Fibroblast of lung (primary cell): ENCODE measurements at places on chromosomes 6 and 20.
A peak's percentile ranks its signal among the peaks of the same experiment; 100 is the strongest.

- H3K27me3 ChIP-seq, result no peaks in the 10 kb centered on the region
- H3K27ac ChIP-seq, result no peak overlapping the region
- H3K36me3 ChIP-seq, result peaks cover 4% of the 10 kb centered on the region
Observed at GRCh38 chr6:35061102-35061615, 80.0 kb downstream of the TCP11 start.

GRCh38 chr6:112879920-112880413 is 532.8 kb downstream of the RFPL4B start:
- peak; percentile 18 for DNase-seq
- H3K27me3 ChIP-seq, result no peaks in the 10 kb centered on the region
- H3K4me1 ChIP-seq, result peaks cover 14% of the 10 kb centered on the region
- no peaks in the 10 kb centered on the region for H3K36me3 ChIP-seq
- H3K27ac ChIP-seq, result no peak overlapping the region
- H3K4me3 ChIP-seq, result no peak overlapping the region

- H3K27me3 ChIP-seq, result no peaks in the 10 kb centered on the region
- peaks cover 10% of the 10 kb centered on the region for H3K36me3 ChIP-seq
- no peak overlapping the region for H3K27ac ChIP-seq
- H3K4me1 ChIP-seq, result peaks cover 4% of the 10 kb centered on the region
- no peak for DNase-seq
- H3K4me3 ChIP-seq, result no peak overlapping the region
Observed at GRCh38 chr20:41063442-41063841, 34.8 kb downstream of the TOP1 start.

GRCh38 chr6:41055149-41055548 is 2.1 kb downstream of the APOBEC2 start:
- H3K36me3 ChIP-seq, result no peaks in the 10 kb centered on the region
- DNase-seq, result no peak
- H3K4me1 ChIP-seq, result no peaks in the 10 kb centered on the region

- H3K36me3 ChIP-seq, result no peaks in the 10 kb centered on the region
- H3K27me3 ChIP-seq, result no peaks in the 10 kb centered on the region
- DNase-seq, result no peak
- H3K4me3 ChIP-seq, result no peak overlapping the region
Observed at GRCh38 chr6:9675122-9675521, 739.8 kb downstream of the TFAP2A start.

DNA sequence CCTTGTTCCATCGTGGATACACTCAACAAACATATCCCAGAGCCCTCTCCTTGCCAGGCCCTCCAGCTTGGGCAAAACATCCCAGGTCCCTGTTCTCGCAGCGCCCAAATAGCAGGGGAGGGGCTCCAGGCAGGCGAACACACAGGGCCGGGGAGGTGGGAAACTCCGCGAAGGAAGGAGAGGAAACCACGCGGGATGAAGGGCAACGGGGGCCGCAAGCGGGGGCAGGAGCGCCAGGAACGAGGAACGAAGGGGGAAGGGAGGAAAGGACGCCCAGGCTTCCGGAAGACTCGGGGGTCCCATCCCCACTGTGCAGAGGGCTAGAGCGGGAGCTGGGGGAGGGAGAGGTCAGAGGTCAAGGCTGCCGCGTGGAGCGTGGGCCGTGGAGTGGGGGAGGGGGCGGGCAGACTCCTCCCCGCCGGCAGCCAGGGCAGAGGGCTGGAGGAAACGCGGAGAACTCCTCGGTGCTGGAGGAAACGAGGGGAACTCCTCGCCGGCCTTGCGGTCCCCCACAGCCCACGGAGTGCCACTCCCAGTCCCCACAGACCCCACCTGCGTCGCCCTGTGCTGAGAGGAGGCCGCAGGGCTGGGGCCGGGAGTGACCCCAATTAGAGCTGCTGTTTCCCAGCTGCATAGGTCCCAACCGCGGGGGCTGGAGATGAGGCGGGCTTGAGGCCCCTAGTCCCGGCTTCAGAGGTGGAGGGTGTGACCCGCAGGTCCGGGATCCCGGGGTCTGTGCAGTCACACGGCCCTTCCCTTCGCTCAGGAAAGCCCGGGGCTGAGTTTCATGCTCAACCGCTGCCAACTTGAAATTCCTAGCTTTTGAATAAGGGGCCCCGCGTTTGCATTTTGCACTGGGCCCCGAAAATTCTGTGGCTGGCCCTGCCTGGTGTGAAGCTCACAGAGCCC is 1.2 kb upstream of the RBM38 start:
- H3K4me1 ChIP-seq, result no peaks in the 10 kb centered on the region
- H3K36me3 ChIP-seq, result no peaks in the 10 kb centered on the region
- H3K4me3 ChIP-seq, result no peak overlapping the region
- H3K27me3 ChIP-seq, result no peaks in the 10 kb centered on the region

- no peak for DNase-seq
- H3K36me3 ChIP-seq, result no peaks in the 10 kb centered on the region
- no peaks in the 10 kb centered on the region for H3K27me3 ChIP-seq
- H3K4me3 ChIP-seq, result no peak overlapping the region
- peaks cover under 1% of the 10 kb centered on the region for H3K4me1 ChIP-seq
- no peak overlapping the region for H3K27ac ChIP-seq
Observed at GRCh38 chr6:139295901-139296300, 4.1 kb upstream of the TXLNB start.

DNA sequence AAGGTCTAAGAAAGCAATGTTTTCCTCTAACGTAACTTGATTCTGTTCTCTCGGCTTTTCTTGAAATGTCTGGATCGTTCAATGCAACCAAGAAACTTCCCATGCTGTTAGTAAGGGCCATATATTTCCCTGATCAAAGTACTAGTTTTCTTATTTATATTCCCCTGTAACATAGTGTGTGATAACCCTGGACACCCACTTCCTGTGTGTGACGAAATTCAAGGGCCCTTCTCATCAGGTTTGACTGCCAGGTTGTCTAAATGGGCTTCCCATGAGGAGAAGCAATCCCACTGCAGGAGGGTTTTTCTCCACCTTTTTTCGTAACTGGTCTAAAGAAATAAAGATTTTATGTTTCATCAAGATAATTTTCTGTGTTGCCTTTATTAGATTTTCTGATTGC is 102.6 kb upstream of the RPS6KA2 start:
- no peak for DNase-seq
- H3K27me3 ChIP-seq, result no peaks in the 10 kb centered on the region

DNA sequence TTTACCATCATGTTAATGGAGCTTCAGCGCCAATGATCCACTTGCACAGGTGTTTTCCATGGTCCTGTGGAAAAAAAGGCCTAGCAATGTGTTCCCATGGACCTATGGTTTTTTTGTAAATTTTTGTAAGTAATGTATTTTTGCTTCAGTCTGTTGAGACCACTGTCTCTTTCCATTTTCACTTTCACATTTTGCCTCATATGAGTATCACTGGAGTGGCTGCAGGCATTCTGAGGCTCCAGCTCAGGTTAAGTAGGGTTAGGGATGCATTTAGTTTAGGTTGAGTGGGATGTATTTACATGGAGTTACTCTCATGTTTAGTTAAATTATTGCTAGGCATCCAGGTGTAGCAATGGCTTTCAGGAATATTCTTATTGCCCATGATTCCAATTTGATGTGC is 19.2 kb upstream of the LMBRD1 start:
- no peaks in the 10 kb centered on the region for H3K4me1 ChIP-seq
- H3K27me3 ChIP-seq, result no peaks in the 10 kb centered on the region
- H3K4me3 ChIP-seq, result no peak overlapping the region
- DNase-seq, result no peak
- no peaks in the 10 kb centered on the region for H3K36me3 ChIP-seq

DNA sequence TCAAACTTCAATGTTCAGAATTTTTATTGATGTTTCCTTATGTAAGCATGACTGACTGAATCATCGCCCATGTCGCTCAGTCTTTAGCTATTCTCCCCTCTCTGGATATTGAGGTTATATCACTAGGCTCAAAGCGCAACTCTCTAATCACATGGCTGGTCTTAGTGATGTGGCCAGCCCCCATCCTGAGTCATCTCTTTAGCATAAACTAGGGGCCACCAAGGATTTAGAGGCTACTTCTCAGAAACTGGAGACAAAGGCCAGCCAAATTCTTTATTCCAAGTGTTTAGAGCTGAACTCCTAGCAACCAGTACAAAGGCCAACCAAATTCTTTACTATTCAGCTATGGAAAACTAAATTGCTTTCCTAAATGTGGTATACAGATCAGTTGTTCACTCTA is 61.4 kb downstream of the FAM135A start:
- no peaks in the 10 kb centered on the region for H3K4me1 ChIP-seq
- no peak overlapping the region for H3K4me3 ChIP-seq
- H3K27me3 ChIP-seq, result no peaks in the 10 kb centered on the region
- peak; percentile 43 for DNase-seq
- H3K36me3 ChIP-seq, result no peaks in the 10 kb centered on the region

GRCh38 chr6:83472767-83473166 is 39.6 kb upstream of the PRSS35 start:
- H3K27ac ChIP-seq, result no peak overlapping the region
- H3K4me1 ChIP-seq, result no peaks in the 10 kb centered on the region
- H3K27me3 ChIP-seq, result peaks cover 3% of the 10 kb centered on the region
- no peak for DNase-seq

DNA sequence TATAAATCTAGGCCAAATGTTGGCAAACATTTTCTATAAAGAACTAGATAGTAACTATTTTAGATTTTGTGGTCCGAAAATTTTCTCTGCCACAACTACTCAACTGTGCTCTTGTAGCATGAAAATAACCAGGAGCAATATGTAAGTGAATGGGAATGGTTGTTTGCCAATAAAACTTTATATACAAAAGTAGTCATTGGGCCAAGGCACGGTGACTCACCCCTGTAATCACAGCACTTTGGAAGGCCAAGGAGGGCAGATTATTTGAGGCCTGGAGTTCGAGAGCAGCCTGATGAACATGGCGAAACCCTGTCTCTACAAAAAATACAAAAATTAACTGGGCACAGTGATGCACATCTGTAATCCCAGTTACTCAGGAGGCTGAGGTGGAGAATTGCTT is 617.1 kb downstream of the EPM2A start:
- H3K27ac ChIP-seq, result no peak overlapping the region
- no peaks in the 10 kb centered on the region for H3K36me3 ChIP-seq
- no peak overlapping the region for H3K4me3 ChIP-seq
- no peak for DNase-seq
- no peaks in the 10 kb centered on the region for H3K4me1 ChIP-seq
- H3K27me3 ChIP-seq, result no peaks in the 10 kb centered on the region

GRCh38 chr20:652615-653109 is 338 bp downstream of the SRXN1 start:
- H3K27ac ChIP-seq, result peak overlapping the region; percentile 93
- H3K36me3 ChIP-seq, result peaks cover 20% of the 10 kb centered on the region
- peaks cover 11% of the 10 kb centered on the region for H3K4me1 ChIP-seq
- no peaks in the 10 kb centered on the region for H3K27me3 ChIP-seq
- peak; percentile 47 for DNase-seq

- no peak overlapping the region for H3K4me3 ChIP-seq
- no peaks in the 10 kb centered on the region for H3K27me3 ChIP-seq
- DNase-seq, result no peak
- H3K36me3 ChIP-seq, result no peaks in the 10 kb centered on the region
Observed at GRCh38 chr6:10272591-10272990, 142.3 kb downstream of the TFAP2A start.

GRCh38 chr20:60888771-60889170 is 363.3 kb upstream of the CDH4 start:
- DNase-seq, result no peak
- H3K4me1 ChIP-seq, result no peaks in the 10 kb centered on the region
- H3K27ac ChIP-seq, result no peak overlapping the region
- no peak overlapping the region for H3K4me3 ChIP-seq

- peaks cover 31% of the 10 kb centered on the region for H3K36me3 ChIP-seq
- no peaks in the 10 kb centered on the region for H3K27me3 ChIP-seq
- DNase-seq, result no peak
- no peak overlapping the region for H3K27ac ChIP-seq
- H3K4me3 ChIP-seq, result no peak overlapping the region
Observed at GRCh38 chr6:158778005-158778527, 41.1 kb downstream of the EZR start.

DNA sequence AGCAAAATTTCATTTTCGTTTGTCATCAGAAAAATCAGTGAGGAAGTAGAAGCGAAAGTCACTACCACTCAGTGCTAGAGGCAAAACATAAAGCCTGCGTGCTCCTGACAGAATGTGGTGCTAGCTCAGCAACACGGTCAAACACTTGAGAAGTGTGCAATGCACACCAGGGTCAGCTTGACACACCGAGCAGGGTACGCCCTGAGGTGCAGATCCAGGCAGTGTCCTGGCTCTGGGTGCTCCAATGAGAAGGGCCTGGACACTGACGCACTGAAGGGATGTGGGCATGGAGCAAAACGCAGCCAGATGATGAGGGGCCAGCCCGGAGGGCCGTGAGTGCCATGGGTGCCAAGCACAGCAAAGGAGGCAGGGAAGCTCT is 5.9 kb downstream of the RNASET2 start:
- H3K27ac ChIP-seq, result no peak overlapping the region
- H3K4me3 ChIP-seq, result no peak overlapping the region
- H3K36me3 ChIP-seq, result no peaks in the 10 kb centered on the region
- H3K4me1 ChIP-seq, result no peaks in the 10 kb centered on the region
- H3K27me3 ChIP-seq, result no peaks in the 10 kb centered on the region

GRCh38 chr20:44210406-44211176 is at the start of gene OSER1:
OSER1 (minus strand) TSS chr20:44210771; CDS start chr20:44206957, 3,814 bp downstream.
- peaks cover 2% of the 10 kb centered on the region for H3K4me1 ChIP-seq
- peak; percentile 95 for DNase-seq
- H3K27ac ChIP-seq, result peak within 1 kb of the TSS; percentile 95
- H3K27me3 ChIP-seq, result no peaks in the 10 kb centered on the region
- H3K36me3 ChIP-seq, result no peaks in the 10 kb centered on the region
- H3K4me3 ChIP-seq, result peak within 1 kb of the TSS; percentile 94

GRCh38 chr6:119627908-119628669 is 278.5 kb upstream of the MAN1A1 start:
- H3K27ac ChIP-seq, result no peak overlapping the region
- no peaks in the 10 kb centered on the region for H3K27me3 ChIP-seq
- H3K4me3 ChIP-seq, result no peak overlapping the region
- H3K36me3 ChIP-seq, result no peaks in the 10 kb centered on the region
- no peaks in the 10 kb centered on the region for H3K4me1 ChIP-seq
- peak; percentile 76 for DNase-seq

DNA sequence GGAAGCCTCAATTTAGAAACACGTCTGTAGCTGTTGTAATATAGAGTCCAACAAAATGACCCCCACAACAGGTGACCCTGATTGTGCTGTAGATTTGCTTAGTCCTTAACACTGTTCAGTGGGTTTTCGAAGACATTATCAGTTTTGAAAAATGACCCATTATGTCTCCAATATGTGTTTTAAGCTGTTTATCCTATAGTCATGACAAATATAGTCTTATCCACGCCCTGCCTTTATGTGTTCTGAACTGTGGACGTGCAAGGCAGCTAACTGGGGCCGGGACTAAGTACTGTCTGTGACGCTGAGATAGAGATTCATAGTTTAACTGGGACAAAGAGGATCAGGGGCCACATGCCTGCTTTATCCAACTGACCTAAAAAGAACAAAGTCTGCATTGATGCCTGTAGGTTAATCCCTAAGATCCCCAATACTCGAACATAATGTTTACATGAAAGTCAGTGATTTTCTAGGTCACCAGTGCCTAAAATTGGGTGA is 192.4 kb downstream of the CD83 start:
- H3K27me3 ChIP-seq, result no peaks in the 10 kb centered on the region
- no peak overlapping the region for H3K4me3 ChIP-seq
- H3K27ac ChIP-seq, result no peak overlapping the region
- H3K4me1 ChIP-seq, result no peaks in the 10 kb centered on the region
- DNase-seq, result no peak
- H3K36me3 ChIP-seq, result no peaks in the 10 kb centered on the region
